ENCODE measurements at places on chromosomes 5 and 9.

DNA sequence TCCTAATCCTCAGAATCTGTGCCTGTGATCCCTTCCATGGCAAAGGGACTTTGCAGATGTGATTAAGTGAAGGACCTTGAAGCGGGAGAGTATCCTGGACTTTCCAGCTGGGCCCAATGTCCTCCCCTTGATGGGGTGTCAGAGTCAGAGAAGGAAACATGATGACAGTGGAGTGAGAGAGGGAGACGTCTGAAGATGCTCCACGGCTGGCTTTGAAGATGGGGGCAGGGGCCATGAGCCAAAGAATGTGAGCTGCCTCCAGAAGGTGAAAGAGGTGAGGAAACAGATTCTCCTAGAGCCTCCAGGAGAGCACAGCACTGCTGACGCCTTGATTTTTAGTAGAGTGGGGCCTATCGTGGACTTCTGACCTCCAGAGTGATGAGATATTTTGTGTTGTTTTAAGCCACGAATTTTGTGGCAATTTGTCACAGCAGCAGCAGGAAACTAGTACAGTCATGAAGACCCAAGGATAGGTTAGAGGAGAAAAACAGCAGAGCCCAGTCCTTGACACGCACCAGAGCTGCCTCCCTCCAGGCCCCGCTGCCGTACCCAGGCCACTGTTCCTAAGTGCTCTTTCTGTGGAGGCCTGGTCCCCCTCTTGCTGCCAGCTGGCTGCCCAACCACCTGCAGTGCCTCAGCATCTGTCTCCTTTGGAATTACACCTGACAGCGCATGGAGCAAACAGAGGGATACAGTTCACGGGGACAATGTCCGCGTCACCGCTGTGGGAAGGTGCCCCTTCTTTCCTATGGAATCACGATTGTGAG is 78.1 kb downstream of the MACROH2A1 start:
- DNase-seq, result no peak

- DNase-seq, result peak; percentile 35
Measured at GRCh38 chr9:115945009-115945431, 208.6 kb upstream of the PAPPA start.

DNA sequence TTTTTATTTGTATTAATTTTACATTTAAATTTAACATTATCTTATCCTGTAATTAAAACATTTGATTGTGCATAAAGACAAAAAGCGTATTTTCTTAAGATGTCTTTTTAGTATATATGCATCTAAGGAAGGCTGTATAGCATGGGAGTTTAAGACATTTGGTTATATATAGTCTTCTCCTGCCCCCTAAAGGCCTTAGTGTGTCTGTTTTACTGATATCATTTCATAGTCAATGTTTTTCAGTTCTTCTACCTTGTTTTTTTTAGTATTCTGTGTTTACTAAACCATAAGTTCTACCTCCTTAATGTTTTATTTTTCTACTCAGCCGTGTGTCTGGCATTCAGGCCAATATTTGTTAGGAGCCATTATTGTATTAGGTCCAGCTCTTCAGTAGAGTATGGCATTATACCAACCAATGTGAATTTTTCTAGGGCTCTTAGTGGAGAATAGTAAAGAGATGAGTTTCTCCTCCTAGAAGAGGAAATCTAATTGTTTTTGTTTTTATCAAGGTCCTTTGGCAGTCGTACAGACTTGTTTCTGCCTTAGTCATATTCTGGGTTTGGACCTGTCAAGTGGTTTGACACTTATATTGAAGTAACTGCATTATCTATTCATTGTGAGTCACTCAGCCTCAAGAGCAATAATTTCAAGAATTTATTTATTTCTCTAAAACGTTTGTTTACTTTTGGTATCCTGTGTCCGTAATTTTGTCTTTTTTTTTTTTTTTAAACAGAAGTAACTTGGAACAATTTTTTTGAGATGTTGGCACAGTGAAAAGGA is 74.8 kb downstream of the SLF1 start:
- peak; percentile 74 for DNase-seq

GRCh38 chr9:29209748-29210291 is 1636.5 kb upstream of the C9orf72 start:
- DNase-seq, result no peak

GRCh38 chr9:32523910-32524309 is 2.1 kb downstream of the RIGI start:
- DNase-seq, result no peak

Measured in fibroblast of the conjunctiva (primary cell).